ENCODE measurements at places on chromosomes 11 and 22.

- DNase-seq, result peak; percentile 75
Observed at GRCh38 chr11:112113539-112114457, 27.1 kb downstream of the SDHD start.

GRCh38 chr11:10611979-10612862, 43.8 kb upstream of the LYVE1 start:
- no peak for DNase-seq

DNA sequence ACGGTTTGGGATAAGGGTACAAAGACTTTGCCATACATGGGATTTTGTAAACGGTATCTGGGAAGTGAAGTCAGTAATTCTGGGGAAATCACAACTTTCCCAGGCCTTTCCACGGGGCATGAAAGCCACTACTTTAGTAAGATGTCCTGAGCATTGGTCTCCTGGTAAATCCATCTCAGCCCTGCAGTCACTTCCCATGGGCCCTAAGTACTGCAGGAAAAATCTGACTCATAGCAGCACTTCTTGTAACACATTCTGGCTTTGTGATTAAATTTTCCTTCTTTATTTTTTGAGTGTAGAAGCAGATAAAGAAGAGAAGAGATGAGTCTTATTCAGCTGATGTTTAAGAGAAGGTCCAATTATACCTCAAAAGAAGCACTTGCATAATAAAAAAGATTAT, 67.6 kb downstream of the BLID start:
- peak; percentile 48 for DNase-seq

DNA sequence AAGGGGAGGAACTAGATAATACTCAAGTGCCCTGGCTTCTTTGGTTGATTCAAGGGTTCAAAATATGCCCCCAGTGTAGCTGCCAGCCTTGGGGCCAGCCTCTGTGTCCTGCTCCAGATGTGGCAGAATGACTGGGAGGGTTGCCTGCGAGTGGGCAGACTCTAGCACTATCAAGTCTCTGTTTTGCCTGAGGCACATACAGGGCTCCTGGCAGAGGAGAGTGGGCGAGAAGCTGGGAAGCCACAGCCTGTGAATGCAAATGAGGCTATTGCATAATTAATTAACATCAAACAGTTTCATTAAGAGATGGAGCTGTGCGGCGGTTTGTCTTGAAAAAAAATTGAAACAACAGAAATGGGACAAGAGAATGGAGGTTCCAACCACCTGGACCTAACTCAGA, 50.8 kb downstream of the BUD13 start:
- DNase-seq, result no peak

GRCh38 chr11:65329944-65330403, 3.7 kb upstream of the DPF2 start:
- DNase-seq, result peak; percentile 89

DNA sequence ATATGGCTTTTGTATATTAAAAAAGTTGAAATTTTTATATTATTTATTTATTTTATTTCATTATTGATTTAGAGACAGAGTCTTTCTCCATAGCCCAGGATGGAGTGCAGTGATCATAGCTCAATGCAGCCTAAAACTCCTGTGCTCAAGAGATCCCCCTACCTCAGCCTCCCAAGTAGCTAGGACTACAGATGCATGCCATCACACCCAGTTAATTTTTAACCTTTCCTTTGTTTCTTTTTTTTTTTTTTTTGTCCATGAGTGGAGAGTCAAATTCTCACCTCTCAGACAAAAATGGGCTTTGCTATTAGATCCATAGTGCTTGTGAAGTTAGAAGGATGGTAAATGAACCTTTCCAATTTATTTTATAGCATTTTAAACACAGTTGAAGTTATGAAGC, 182.5 kb downstream of the SOX6 start:
- no peak for DNase-seq

DNA sequence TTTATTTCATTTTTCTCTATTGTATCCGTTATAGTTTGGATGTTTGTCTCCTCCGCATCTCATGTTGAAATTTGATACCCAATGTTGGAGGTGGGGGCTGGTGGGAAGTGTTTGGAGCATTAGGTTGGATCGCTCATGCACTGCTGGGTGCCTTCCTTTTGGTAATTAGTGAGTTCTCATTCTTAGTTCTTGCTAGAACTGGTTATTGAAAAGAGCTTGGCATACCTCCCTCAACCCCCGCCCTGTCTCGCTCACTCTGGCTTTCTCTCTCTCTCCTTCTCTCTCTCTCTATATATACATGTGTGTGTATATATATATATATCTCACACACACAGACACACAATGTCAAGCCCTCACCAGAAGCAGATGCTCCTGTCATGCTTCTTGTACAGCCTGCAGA, 978.7 kb downstream of the DLG2 start:
- no peak for DNase-seq

DNA sequence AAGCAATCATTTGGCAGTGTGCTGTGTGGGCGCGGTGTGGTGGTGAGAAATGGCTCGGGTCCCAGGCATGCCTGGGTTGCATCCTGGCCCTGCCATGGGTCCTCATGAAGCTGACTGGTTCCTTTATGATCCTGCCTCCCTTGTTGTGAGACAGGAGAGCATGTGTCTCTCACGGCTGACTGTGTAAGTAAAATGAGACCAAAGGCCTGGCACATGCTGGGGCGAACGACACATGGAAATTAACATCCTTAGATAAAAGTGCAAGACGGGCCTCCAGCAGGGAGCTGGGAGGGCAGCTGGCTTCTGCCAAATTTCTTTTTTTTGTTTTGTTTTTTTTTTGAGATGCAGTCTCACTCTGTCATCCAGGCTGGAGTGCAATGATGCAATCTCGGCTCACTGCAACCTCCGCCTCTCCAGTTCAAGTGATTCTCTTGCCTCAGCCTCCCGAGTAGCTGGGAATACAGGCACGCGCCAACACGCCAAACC, 9.4 kb upstream of the FBLN1 start:
- peak; percentile 76 for DNase-seq

GRCh38 chr22:46185283-46185682, 35.0 kb downstream of the PPARA start:
- DNase-seq, result no peak

DNA sequence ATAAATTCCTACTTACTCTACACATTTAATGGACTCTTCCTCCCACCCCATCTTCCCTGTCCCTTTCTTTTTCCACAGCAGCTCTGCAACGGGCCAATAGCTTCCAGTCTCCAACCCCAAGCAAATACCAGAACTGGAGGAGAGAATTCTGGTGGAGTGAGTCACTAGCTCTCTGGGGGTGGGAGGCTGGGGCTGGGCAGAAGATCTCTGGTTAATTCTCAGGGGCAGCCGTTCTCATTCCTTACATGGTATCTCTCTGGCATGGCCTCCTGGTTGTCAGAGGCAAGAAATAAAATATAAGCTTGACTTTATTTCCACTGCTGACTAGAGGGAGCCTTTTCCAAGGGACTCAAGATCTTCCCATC, 90.4 kb upstream of the PARVA start:
- DNase-seq, result peak; percentile 99

DNA sequence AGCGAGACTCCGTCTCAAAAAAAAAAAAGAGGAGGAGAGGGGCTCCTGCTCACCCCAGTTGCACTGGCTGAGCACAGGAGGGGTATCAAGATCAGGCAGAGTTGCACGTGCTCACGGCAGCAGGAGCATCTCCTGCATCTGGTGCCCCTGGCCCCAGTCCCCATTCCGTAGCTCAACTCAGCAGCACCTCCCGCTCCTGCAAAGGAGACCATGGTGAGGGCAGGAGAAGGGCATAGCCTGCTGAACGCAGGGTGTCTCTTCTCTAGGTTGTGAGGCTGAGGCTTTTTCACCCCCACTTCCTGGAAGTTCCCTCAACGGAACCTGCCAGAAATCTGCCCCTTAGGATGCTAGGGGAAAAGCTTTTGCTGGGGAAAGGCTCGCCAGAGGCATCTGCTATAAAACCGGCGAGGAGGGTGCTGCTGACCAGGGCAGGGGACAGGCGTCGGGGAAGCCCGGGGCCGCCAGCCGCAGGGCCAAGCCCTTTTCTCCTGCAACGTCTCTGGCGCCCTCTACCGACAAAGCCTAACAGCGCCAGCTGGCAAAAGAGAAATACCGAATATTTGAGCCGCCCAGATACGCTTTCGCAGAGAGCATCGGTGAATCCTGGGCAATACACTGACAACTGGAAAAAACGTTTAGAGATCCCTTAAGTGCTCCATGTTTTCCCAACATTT, 1.0 kb upstream of the PPP6R2 start:
- DNase-seq, result peak; percentile 86

GRCh38 chr11:125308246-125308645, 143.7 kb downstream of the PKNOX2 start:
- DNase-seq, result peak; percentile 7

DNA sequence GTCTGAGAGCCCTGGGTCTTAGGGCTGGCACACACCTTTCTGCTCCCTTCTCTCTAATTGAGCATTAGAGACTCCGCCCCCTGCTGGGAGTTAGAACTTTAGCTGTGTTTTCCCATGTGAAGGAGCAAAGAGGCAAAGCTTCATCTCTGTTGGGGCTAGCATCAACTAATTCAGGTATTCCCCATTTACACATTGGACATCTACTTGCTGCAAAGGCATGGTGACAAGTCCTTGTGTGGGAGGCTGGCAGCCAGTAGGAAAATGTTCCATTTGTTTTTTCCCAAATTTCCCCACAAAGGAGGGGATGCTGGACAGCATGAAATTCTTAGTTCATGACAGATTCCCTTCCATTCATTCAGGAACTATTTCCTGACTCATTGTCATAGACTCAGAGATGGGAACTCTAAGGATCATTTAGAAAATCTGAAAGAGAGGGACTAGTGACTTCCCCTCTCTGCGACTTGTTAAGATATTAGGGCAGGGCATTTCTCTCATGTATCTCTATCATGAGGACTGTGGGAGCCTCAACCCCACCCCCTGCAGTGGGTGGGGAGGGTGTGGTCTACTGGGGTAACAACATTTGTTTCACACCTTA, 3.6 kb downstream of the CD44 start:
- DNase-seq, result peak; percentile 90

GRCh38 chr11:73939096-73939495, 11.7 kb upstream of the DNAJB13 start:
- peak; percentile 32 for DNase-seq

DNA sequence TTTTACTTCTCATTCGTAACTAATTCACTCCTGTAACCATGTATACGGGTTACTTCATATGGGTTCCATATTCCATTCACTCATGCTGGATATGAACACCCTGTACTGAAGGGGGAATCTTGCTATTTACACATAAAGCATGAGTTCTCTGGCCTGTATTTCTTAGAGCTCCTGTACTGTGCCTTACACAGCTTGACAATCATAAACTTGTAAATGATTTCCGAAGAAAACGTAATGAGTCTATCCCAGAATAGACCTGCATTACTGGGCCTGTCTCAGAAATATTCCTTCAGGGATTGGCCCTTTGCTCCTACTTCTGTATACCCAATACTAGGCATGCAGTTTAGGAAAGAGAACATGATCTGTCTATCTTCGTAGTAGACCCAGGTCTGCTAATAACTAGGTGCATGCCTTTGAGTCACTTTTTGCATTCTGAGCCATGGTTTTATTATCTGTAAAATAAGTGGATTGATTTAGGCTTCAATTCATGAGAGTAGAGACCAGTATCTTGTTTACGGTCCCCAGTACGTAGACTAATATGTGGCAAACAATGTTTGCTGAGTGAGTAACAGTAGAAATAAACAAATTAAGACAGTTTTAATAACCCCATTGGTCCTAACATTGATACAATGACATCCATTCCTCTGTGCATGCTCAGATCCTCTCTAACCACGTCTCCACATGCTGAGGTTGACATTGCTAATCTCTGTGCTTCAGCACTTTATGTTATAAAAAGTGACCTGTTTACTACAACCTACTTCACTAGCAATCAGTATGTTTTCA, 1.2 kb downstream of the CCDC34 start:
- DNase-seq, result no peak

- peak; percentile 20 for DNase-seq
Observed at GRCh38 chr11:111912535-111912934, at the start of gene HSPB2. Gene HSPB2, plus strand, starts transcription at chr11:111912734. Its CDS starts 96 bp downstream, at chr11:111912830.

DNA sequence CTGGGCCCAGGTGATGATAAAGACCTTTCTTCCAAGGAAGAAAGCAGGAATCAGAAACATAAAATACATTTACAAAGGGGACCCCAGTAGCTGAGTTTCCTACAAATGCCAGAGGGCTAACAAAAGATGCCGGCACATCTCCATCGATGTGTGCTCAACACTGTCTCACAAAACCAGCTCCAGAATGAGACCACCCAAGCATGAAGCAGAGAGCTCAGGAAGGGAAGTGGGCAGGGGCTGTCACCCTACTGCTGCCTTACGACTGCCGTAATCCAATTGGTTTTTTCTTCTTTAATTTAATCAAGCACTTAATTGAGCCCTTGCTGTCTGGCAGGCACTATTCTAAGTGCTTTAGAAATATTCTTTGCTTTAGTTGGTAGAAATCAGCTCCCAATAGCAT, 26.1 kb downstream of the SMCO4 start:
- no peak for DNase-seq

- DNase-seq, result no peak
Observed at GRCh38 chr22:42116848-42117424, 13.7 kb downstream of the CYP2D6 start.

DNA sequence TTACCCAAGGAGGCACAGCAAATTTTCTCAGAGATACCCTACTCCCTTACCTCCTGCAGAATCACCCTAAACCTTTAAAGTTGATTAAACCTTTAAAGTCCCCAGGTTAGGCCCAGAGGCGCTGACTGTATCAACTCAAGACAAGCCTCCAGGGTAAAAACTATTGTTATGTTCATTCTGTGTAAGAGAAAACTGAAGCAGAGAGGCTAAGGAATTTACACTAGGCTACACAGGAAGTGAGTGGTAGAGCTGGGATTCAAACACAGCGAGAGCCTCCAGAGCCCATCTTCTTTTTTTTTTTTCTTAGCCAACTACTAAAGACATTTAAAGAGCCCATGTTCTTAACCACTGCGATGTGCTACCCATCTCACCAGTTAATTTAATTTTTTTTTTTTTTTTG, 56.3 kb upstream of the GRK3 start:
- no peak for DNase-seq

Measured in EH (cell line).